ENCODE measurements at places on chromosomes 7 and 10.

- no peak for DNase-seq
These were observed 1.2 kb downstream of the TPK1 start for GRCh38 chr7:144834641-144835144.

DNA sequence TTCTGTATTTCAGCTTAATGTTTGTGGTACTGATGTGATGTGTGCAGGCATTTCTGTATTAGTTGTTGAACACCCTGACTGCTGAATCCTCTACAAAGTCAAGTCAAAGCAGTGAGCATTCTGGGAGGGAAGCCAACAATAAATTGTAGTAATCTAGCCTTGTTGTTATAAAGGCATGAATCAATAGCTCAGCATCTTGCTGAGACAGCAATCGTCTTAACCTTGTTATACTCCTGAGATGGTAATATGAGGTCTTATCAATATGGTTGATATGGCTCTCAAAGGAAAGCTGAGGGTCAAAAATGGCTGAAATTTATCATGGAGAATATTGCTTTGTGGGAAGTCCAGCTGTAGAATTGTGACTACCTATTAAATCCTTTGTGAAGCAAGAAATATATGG is 299.4 kb downstream of the DNAJB9 start:
- DNase-seq, result no peak

DNA sequence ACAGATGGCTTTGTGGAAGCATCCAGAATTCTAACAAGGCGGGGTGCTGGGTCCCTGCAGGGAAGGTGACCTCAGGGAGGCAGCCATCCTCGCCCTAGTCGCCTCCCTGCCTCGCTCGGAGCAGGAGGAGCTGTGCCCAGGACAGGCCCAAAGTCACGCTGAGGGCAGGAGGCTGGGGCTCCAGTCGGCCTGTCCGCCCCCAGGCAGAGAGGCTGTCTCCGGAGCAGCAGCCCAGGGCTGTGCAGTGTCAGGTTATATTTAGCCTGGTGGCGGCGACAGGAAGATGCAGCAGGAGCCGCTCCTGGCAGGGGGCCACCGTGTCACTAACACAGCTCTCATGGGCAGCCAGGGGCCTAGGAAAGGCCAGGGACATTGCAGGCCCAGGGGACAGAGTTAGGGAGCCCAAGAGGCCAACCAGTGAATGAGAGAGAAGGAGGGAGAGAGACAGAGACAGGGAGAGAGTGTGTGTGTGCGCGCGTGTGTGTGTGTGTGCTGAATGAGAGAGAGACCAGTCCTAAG is 13.5 kb downstream of the KCNH2 start:
- no peak for DNase-seq

DNA sequence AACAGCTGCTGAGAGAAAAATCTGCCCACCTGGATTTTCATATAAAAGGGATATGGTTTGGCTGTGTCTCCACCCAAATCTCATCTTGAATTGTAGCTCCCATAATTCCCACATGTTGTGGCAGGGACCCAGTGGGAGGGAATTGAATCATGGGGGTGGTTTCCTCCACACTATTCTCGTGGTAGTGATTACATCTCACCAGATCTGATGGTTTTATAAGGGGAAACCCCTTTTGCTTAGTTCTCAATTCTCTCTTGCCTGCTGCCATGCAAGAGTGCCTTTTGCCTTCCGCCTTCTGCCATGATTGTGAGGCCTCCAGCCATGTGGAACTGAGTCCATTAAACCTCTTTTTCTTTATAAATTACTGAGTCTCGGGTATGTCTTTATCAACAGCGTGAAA is 20.8 kb upstream of the MKI67 start:
- DNase-seq, result no peak

- DNase-seq, result no peak
These were observed 70.0 kb downstream of the DYNC2I1 start for GRCh38 chr7:158926348-158926747.

DNA sequence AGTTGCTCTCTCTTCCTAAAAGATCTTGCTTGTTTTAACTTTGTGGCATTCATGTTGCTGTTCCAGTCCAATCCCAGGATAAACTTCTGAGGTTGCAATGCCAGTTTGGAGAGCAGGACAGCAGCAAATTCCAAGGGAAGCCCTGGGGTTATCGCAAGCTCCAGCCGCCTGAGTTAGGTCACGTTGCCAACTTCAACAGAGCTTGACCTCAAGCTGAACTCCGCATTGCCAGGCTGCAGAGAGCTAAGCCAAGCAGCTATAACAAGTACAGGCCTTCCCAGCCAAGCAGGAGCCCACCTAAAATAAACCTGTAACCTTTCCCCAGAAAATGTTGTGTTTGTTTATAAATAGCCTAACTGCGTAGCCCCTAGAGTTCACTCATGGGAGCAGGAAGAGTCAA is 138.9 kb upstream of the LYZL1 start:
- no peak for DNase-seq

DNA sequence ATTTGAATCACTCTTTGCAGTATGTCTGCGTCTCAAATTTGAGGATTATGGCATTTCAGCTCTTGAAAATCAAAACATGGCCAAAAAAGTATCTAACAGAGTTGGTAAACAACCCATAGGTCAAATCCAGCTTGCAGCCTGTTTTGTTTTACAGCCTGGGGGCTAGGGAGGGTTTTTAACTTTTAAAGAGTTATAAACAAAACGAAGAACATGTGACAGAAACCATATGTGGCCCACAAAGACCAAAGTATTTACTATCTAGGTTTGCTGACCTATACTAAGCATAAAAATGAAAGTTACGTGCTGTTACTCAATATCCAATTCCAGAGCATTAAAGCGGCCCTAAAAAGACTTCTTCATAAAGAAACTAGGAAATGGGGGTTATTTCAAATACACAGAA is 55.5 kb upstream of the STARD3NL start:
- no peak for DNase-seq

- DNase-seq, result no peak
These were observed 42.6 kb downstream of the WIPF3 start for GRCh38 chr7:29848941-29849340.

GRCh38 chr10:83371696-83372490 is 767.4 kb upstream of the GHITM start:
- no peak for DNase-seq

- no peak for DNase-seq
These were observed 35.1 kb downstream of the SDK1 start for GRCh38 chr7:3336042-3336665.

GRCh38 chr10:62424026-62424425 is 49.9 kb downstream of the ZNF365 start:
- DNase-seq, result no peak

GRCh38 chr7:148306759-148307158 is 283.8 kb upstream of the C7orf33 start:
- DNase-seq, result no peak

DNA sequence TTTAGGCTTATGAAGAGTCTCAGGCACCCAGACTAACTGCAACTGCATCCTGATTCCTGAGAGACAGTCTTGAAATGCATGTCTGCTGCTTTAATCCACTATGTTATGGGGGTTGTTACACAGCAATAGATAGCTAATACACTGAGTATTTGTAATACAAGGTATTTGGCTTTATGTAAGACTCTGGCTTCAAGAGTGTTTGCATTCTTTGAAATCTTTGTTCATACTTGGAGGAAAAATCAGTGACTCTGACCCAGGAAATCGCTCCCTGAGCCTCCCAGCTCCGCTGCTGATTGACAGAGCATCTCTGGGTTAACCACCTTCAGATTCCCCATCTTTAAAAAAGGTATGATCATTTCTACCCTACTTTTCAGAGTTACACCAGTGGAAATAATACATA is 133.9 kb downstream of the MTPAP start:
- no peak for DNase-seq

DNA sequence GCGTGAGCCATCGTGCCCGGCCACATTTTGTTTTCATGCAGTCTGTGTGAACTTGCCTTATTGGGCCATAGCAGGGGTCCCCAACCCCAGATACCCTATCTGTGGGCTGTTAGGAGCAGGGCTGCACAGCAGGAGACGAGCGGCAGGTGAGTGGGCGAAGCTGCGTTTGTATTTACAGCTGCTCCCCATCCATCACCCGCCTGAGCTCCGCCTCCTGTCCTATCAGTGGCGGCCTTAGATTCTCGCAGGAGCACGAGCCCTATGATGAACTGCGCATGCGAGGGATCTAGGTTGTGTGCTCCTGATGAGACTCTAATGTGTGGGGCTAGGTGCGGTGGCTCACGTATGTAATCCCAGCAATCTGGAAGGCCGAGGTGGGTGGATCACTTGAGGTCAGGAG is 293.9 kb downstream of the CAMK1D start:
- no peak for DNase-seq

DNA sequence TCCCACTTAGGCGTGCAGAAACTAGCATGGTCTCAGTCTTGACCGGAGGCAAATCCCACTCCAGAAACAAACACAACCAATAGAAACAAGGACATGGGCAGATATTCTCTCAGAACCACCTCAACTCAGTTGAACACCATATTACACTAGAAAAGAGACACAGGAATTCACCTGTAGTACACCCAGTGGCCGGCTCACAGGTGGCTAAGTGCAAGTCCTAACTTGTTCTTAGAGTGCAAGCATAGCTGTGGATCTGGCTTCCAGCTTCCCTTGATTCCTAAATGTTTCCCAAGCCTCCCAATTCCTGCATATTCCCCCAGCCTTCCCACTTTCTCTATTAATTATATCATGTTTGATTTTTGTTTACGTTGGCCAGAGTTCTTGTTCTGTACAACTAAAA is 164.4 kb downstream of the TPK1 start:
- DNase-seq, result no peak

GRCh38 chr7:22110881-22111280 is 165.2 kb upstream of the CDCA7L start:
- no peak for DNase-seq

DNA sequence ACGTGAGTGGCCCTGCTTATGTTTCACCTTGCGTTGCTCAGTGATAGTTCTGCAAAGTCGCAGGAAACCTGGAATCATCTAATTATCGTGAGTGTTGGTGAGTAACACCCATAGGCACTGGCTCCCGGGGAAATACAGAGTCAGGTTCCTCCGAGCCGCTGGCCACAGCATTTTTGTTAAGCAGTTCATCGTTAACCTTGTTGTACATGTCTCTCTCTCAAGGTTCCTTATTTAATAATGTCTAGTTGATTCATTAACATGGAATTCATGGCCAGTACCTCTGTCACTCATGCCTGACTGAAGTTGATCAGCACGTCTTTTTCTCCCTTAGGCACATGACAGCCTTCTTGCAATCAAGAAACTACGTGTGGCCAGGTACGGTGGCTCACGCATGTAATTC is 3.1 kb upstream of the ZFAND2A start:
- DNase-seq, result no peak

GRCh38 chr7:105325216-105325904 is 63.4 kb downstream of the SRPK2 start:
- DNase-seq, result no peak

DNA sequence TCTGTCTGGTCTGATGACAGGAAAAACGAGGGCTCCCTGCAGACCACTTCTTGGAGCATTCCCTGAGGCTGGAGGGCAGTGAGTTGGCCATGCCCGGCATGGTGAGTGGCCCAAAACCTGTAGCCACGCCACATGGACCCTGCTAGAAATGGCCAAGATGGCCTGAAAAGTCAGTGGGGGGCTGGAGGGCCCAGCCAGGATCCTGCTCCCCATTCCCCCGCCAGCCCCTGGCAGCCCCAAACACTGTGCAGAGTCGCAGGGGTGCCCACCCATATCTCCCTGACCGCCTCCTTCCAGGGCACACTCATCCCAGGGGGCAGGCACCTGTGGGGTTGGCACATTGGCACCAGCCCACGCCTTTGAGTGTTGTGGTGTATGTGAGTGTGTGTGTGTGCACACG is 18.7 kb upstream of the PPP2R2D start:
- no peak for DNase-seq

DNA sequence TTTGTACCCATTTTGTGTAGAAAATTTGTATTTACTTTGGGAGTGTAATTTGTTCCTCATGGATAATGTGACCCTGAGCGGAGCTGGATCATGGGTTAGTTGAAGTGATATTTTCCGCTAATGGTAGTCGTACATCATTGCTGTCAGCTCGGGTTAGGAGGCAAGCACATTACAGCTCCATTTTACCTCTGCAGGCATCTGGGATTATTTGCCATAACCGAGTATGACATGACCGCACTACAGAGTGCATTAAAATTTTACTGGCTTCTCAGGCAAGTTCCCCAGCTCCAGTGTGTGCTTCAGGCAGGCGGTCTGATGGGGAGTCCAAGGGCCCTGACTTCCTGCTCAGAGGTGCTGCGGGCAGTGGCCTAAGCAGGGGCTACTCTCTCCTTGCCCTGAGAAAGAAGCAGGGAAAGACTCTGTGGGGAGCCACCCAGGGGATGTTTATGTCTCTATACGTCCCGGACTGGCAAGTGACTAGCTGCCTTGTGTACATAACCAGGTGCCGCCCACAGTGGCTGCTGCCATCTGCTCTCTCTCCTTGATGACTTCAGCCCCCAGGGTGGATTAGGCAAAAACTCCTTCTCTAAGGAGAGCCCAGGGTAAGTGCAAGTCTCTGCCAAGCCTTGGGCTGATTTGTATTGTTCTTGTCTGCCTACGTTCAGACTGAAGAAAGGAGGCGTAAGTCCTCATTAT is 685.3 kb upstream of the GALNT17 start:
- DNase-seq, result no peak

GRCh38 chr10:27344568-27345454 is 104.2 kb upstream of the ACBD5 start:
- no peak for DNase-seq

- no peak for DNase-seq
These were observed 53.3 kb downstream of the SEC23IP start for GRCh38 chr10:119945805-119946204.

DNA sequence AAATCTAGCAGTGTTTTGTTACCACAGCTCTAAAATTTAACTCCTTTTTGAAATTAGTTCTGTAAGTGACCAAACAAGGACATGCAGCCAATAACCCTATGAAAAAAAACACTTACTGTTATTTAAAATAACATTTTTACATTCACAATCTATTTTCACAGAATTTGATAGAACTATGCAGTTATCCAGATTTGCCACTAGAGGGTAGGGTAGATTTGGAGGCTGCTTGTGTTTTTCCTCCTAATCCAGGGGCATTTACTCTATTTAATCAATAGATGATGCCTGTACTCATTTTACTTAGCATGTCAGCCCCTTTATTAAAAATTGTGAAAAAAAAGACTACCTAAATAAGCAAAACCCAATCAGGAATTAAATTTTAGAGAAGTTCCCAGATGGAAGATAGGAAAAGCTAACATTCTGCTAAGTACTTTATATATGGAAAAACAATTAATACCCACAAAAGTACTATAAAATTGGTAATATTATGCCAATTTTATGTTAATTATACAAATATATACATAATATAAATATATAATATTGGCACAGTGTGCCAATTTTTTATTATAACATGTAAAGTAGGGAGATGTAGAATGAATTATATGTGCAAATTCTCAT is 18.1 kb upstream of the LIPK start:
- no peak for DNase-seq

DNA sequence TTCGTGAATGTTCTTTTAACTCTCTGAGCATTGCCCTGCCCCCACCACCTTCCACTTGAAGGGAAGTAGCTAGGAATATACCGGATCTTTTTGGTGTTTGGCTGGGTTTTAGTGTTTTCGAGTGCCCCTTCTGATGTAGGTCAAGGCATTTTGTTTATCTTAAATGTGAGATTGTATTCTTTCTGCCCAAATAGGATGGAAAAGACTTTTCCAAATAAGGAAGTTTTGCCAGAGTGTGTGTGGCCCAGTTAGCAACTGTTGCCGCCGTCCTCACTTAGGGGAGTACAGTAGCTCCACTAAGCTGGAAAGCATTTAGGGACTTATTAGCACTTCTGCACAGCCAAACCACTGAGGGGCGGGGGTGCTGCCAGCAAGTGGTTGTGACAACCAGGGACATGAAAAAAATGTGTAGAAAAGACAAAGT is 29.8 kb upstream of the VCL start:
- DNase-seq, result no peak
